PC-3 (cell line): ENCODE measurements at places on chromosomes 2 and 18. TPM values are rescaled to one million over a fixed set of nuclear protein-coding genes. Genes with fewer than 3 reads are reported as not detected.

The UGT1A8 gene
- 0.46 TPM in 1 of 2 replicates, not detected in the other for total RNA-seq

The DYNAP gene
- total RNA-seq: not detected in 2 replicates

- peak; percentile 42 for DNase-seq
These were observed 31.2 kb downstream of the VWA3B start for GRCh38 chr2:98118161-98118560.

GRCh38 chr2:54332386-54332785 is 76.4 kb upstream of the TSPYL6 start:
- no peak for DNase-seq

DNA sequence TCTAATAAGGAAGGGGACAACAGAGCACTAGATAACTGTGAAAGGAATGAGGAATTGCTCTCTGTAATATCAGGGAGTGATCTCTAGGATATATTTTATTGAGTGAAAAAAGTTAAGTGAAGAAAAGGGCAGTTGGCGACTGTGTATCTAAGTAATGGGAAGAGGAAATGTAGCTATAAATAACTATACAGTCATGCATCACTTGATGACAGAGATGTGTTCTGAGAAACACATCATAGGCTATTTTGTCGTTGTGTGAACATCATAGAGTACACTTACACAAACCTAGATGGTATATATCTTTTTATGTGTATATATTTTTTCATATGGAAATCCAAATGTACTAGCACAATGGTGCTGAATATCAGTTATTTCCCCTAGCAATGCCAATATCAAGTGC is 329.3 kb downstream of the TXNL1 start:
- DNase-seq: no peak

The RUFY4 gene
- total RNA-seq: not detected in 2 replicates

DNA sequence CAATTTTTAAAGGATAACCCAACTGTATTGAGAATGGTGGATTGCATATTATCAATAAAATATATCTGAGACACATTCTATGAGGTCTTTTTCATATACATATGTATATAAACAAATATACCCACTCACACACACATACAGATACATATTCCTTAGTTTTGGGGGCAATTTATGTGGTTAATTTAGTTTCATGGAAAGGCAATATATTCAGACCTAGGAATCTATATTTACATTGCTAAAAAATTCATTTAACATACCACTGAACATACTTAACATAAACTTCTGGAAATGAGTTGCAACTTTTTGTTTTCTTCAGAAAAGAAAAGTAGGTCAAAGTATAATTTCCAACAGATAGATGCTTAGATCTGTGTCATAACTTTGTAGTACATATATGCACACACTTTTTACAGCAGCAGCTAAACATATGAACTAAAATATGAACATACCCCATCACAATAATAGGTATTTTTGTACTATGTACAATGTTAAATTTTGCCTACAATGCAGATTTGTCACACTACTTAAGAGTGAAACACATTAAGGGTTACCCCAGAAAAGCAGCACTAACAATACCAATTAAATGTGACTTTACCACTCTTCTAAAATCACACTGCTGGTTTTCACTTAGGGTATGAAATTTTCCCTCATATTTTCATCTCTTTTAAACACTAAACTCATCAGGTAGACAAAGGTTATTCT is 23.0 kb downstream of the HEATR5B start:
- no peak for DNase-seq

- DNase-seq: no peak
These were observed 43.1 kb downstream of the VPS54 start for GRCh38 chr2:63976125-63976510.

GRCh38 chr2:19882286-19882685 is 19.5 kb downstream of the TTC32 start:
- DNase-seq: no peak

- DNase-seq: no peak
These were observed 49.5 kb downstream of the CHST9 start for GRCh38 chr18:27135504-27136207.

DNA sequence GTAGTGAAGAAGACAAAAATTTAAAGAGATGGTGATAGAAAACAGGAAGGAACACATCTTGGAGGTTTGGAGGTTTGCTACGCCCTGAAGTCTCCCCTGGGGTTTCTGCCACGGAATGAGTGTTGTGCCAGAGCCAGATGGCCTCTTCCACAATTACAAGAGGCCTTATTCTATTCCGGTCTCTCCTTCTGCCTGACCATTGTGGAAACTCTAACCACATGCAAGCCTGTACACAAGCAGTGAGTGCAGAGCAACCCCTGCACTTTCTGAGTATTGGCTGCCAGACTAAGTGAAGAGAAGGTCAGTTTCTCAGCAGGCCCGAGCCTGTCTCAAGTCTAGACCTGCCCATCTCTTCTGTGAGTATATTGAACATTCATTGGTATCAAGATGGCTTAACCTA is 22.7 kb upstream of the MYO1B start:
- no peak for DNase-seq

DNA sequence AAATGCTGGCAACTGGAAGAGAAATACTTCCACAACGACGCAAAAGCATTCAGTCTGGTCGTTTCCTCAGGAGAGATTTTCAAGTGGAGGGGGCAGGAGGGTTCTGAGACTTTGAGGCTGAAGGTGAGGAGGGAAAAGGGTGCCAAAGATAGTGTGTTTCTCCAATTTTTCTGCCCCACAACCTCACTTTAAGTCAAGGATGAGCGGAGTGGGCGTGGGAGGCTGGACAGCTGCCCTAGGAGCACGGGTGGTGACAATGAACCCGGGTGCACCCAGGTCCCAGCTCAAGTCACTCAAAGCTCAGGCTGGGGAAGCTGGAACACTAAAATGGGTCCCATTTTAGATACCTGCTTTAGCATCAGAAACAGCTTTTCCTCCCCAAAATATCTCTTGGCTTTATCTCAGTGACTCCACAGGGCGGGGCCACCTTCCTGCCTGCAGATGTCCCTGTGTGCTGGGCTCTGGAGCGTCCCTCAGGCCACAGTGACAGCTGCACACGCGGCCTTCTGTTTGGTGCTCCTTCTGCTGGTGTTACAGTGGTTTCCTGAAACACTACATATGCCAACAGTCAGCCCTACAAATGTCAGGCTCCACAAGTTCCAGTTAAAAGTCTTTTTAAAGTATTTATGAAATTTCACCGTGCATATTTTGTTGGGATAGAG is 1.4 kb upstream of the MBP start:
- DNase-seq: no peak

GRCh38 chr2:106859498-106859897 is 26.5 kb downstream of the ST6GAL2 start:
- DNase-seq: no peak

GRCh38 chr2:222652491-222653255 is 3.2 kb downstream of the FARSB start:
- no peak for DNase-seq

The REG3A gene
- total RNA-seq: not detected in 2 replicates

The POTEI gene
- not detected in 2 replicates for total RNA-seq

GRCh38 chr2:41736105-41736567 is 311.7 kb upstream of the PKDCC start:
- no peak for DNase-seq

DNA sequence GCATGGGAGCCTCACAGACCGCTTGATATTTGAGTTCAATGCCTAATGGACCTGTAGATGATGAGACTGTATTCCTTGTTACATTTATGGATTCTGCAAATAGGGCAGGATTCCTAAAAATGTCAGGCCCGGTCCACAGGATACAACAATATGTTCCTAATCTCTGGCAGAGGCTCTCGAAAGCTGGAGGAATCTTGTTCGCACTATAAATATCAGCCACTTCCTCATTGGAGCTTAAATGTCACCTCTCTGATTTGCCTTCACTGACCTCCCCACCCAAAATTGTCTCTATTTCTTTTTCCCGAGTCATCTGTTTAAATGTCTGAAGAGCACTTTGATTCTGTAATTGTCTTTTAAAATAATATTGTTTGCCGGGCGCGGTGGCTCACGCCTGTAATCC is 12.0 kb upstream of the ACSL3 start:
- no peak for DNase-seq

- DNase-seq: peak; percentile 60
These were observed 2.2 kb downstream of the TGIF1 start for GRCh38 chr18:3451989-3452749.

GRCh38 chr18:22314420-22314819 is 103.3 kb downstream of the CTAGE1 start:
- peak; percentile 23 for DNase-seq

- no peak for DNase-seq
These were observed 662.9 kb upstream of the ID2 start for GRCh38 chr2:8018956-8019355.

- peak; percentile 14 for DNase-seq
These were observed 349.3 kb upstream of the SLC39A10 start for GRCh38 chr2:195307751-195308150.

DNA sequence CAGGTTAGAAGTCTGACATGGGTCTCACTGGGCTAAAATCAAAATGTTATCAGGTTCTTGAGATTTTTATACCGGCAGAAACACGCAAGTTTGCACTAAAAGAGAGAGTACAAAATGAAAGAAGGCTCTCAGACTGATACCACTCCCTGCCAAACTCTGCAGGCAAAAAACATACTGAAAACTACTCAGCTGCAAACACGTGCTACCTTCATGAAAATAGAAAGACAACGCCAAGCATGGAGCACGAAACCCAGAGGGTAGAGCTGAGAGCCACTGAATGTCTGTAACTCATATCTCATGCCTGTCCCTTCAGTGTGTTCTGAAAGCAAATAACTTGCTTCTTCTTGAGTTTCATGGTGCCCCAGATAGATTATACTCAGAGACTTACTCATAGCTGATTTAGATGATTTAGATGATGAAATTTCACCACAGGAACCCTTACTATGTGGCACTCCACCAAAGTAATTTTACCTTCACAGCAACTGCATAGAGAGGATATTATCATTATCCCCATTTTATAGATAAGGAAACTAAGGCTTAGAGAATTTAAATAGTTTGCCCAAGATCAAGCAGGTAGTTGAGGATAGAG is 313.0 kb upstream of the SLC39A10 start:
- peak; percentile 41 for DNase-seq

GRCh38 chr2:70548233-70548632 is 5.4 kb downstream of the TGFA start:
- DNase-seq: no peak

- peak; percentile 81 for DNase-seq
These were observed 59.8 kb upstream of the SLC38A11 start for GRCh38 chr2:165015052-165015642.

- no peak for DNase-seq
These were observed 227.6 kb downstream of the WDR7 start for GRCh38 chr18:56878711-56879110.

- DNase-seq: no peak
These were observed 429.5 kb upstream of the TNP1 start for GRCh38 chr2:217289177-217289906.

The EML4 gene
- total RNA-seq: 38.1 and 38.3 TPM in 2 replicates

The PRKAG3 gene
- total RNA-seq: not detected in 2 replicates

The SCYGR4 gene
- not detected in 2 replicates for total RNA-seq

DNA sequence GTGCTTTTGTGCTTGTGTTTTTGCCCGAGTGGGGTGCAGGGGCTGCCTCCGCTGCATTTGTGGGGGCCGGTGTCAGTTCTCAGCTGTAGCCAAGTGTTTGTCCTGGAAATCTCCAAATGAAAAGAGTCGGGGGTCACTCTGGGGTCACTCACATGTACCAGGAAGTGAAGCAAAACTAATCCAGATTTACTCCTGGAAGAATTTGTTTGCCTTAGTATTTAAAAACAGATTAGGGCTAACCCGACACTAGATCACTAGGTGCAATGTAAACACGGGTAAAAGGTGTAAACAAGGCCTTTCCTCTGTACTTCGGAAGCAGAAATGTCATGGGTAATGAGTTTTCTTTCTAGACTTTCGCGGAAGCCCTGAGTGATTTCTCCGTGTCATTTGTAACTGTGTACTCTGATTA is 50.3 kb downstream of the GBX2 start:
- no peak for DNase-seq

The CCDC121 gene
- total RNA-seq: 0.87 and 2.7 TPM in 2 replicates

DNA sequence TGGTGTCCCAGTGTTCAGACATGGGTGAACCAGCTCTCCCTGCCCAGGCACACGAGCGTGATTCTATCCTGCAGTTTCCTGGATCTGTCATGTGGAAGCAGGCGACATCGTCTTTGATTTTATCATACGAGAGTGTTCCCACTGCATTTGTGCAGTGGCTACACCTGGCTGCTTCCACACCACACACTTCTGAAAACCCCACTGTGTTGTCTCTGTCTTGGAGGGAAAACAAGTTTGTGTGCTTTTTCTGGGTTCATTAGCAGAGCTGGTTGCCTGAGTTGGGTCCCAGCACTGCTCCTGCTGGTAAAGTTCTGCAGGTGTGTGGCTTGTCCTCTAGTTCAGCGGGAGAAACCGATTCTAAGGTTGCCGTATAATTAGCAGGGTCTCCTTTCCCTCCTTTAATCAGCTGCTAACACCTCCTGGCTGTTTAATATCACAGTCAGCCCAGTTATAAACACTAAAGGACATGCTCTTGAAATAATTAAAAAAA is 58.5 kb upstream of the TWIST2 start:
- DNase-seq: no peak

- peak; percentile 68 for DNase-seq
These were observed 404.9 kb downstream of the CPS1 start for GRCh38 chr2:210961249-210961648.

GRCh38 chr2:199922856-199923255 is 11.8 kb downstream of the C2orf69 start:
- DNase-seq: no peak

DNA sequence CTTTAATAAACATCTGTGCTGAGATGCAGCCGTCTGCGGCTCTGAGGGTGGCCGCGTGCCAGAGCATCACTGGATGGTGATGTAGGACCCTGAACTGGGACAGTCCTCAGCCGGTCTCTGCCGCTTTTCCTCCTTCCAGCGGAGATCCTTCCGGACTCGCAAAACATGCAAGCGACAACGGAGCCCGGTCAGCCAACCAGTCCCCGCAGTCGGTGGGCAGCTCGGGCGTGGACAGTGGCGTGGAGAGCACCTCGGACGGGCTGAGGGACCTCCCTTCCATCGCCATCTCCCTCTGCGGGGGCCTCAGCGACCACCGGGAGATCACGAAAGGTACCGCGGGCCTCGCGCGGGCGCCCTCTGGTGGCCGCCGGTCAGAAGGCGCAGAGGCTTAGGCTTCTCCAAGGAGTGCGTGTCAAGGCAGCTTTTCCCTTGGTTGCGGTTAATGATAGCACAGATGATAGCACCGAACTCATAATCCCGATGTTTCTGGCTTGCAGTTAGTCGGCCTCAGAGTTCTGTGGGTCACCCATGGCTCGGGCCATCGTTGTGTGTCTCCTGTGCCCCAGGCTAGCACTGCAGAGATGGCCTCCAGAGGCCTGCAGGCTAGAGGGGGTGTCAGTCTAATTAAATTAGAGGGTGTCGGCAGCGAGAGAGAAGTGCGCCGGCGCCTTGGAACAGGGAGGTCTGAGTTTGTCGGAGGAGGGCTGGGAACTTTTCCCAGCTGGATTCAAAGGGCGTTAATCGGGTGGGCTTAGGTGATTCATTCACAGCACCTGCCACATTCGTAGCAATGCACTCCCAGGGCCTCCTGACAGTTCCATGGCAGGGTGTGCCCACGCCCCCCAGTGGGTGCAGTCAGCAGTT is 38.5 kb downstream of the LPIN1 start:
- DNase-seq: peak; percentile 29

GRCh38 chr2:180716186-180717180 is 263.9 kb upstream of the UBE2E3 start:
- no peak for DNase-seq

The SKA1 gene
- total RNA-seq: 11.6 and 17.2 TPM in 2 replicates

The ALPI gene
- total RNA-seq: not detected in 2 replicates
